CD4-positive, alpha-beta memory T cell (primary cell): ENCODE measurements at places on chromosomes 6 and 20. TPM values are rescaled to one million over a fixed set of nuclear protein-coding genes. Genes with fewer than 3 reads are reported as not detected.

GRCh38 chr6:149154261-149154821 lies 163.2 kb upstream of the TAB2 start:
- no peak for DNase-seq
- no peak overlapping the region for H3K4me3 ChIP-seq
- peak overlapping the region; percentile 24 for H3K27ac ChIP-seq
- no peaks in the 10 kb centered on the region for H3K27me3 ChIP-seq
- peaks cover 54% of the 10 kb centered on the region for H3K4me1 ChIP-seq

DNA sequence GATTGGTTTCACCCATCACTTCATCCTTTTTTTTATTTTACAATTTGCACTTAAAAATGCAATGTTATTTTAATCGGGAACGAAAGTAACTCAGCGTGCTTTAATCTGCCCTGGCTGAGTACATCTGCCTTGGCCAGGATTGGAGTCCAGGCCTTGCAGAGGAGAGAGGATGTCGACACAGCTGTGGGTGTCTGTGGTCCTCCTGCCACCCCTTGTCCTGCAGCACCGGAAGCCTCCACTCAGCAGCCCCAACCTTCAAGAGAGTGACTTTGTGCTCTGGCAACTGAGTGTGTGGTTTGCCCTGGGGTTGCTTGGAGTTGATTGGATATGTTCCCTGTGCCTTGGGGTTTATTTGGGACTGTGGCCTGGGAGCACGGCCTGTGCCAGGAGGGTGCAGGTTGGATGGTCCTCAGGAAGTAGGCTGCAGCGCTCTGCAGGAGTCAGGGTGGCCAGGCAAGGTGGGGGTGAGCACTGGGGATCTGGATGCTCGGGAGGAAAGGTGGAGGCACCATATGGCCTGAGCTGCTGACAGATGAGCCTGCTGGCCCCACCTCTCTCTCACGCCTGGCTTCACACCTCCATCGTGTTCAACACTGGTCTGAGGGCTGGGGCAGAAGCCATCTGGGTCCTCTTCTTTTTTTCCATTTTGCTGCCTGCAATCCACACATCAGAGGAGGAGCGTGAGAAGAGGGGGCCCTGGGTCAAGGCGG lies 4.3 kb downstream of the MYT1 start:
- no peak overlapping the region for H3K27ac ChIP-seq
- DNase-seq = no peak
- H3K36me3 ChIP-seq = no peaks in the 10 kb centered on the region

DNA sequence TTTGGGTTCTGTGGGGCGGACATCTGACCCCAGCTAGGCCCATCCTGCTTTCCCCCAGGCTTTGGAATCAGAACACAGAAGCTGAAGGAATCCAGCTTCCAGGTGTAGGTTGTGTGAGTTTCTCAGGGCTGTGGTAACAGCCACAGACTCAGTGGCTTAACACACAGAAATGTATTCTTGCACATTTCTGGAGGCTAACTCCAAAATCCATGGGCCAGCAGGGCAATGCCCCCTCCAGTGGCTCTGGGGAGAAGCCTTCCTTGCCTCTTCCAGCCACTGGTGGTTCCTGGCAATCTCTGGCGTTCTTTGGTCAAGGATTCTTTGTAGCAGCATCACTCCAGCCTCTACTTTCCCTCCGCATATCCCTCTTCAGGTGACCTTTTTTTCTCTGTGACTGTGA lies 1.3 kb upstream of the EMILIN3 start:
- no peak overlapping the region for H3K4me3 ChIP-seq
- no peaks in the 10 kb centered on the region for H3K36me3 ChIP-seq
- H3K27me3 ChIP-seq = peaks cover 8% of the 10 kb centered on the region
- no peak overlapping the region for H3K27ac ChIP-seq
- no peak for DNase-seq

GRCh38 chr6:30799210-30799609 lies 54.9 kb upstream of the IER3 start:
- H3K4me3 ChIP-seq = no peak overlapping the region
- no peaks in the 10 kb centered on the region for H3K27me3 ChIP-seq
- H3K4me1 ChIP-seq = peaks cover 21% of the 10 kb centered on the region
- DNase-seq = no peak
- H3K27ac ChIP-seq = no peak overlapping the region

ZDHHC14 gene
- 1.7 TPM for total RNA-seq

ZNF341 gene
- 4.8 TPM for total RNA-seq

- no peaks in the 10 kb centered on the region for H3K36me3 ChIP-seq
- H3K4me3 ChIP-seq = no peak overlapping the region
- no peaks in the 10 kb centered on the region for H3K27me3 ChIP-seq
- H3K27ac ChIP-seq = no peak overlapping the region
- H3K4me1 ChIP-seq = no peaks in the 10 kb centered on the region
These were observed 1005.6 kb upstream of the FLRT3 start for GRCh38 chr20:15342991-15343523.
